ENCODE measurements at places on chromosomes 12 and 14. TPM values are rescaled to one million over a fixed set of nuclear protein-coding genes. Genes with fewer than 3 reads are reported as not detected.
A peak's percentile ranks its signal among the peaks of the same experiment; 100 is the strongest.

DNA sequence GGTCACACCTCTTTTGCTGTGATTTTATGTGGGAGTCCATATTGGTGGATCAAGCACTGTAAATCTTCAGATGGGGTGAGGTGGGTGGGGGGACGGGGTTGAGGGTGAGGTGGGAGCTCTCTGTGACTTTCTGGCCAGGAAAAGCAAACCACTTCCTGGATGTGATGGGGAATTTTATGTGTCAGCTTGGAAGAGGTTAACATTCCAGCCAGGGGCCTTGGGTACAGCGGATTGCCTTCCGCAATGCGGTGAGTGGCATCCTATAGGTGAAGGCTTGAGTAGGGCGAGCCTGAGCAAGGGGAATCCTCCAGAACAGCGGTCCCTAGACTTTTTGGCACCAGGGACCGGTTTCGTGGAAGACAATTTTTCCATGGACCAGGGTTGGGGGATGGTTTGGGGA is 36.2 kb downstream of the DLK1 start:
- no peaks in the 10 kb centered on the region for H3K36me3 ChIP-seq
- DNase-seq, result no peak
- no peaks in the 10 kb centered on the region for H3K4me1 ChIP-seq
- H3K4me3 ChIP-seq, result no peak overlapping the region

DNA sequence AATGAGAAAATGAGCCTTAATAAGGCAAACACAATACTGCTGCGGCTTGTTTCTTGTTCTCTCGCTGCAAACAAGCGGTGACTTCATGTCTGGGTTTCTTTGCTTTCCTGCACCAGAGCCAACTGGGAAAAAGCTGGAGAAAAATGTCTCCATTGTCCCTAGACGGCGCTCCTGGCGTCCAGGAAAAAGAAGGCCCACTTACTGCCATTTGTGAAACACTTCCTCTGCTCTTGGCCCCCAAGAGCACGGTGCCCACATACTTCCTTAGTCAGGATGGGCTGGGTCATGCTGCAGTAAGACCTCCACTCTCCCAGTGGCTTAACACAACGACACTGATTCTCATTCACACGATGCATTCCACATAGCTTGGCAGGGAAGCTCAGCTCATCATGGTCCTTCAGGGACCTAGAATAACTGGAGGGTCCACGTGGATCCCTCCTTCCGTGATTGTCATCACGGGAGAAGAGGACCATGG is 86.0 kb upstream of the BCL11B start:
- H3K27me3 ChIP-seq, result no peaks in the 10 kb centered on the region
- H3K4me3 ChIP-seq, result no peak overlapping the region
- H3K4me1 ChIP-seq, result no peaks in the 10 kb centered on the region
- no peaks in the 10 kb centered on the region for H3K36me3 ChIP-seq

DNA sequence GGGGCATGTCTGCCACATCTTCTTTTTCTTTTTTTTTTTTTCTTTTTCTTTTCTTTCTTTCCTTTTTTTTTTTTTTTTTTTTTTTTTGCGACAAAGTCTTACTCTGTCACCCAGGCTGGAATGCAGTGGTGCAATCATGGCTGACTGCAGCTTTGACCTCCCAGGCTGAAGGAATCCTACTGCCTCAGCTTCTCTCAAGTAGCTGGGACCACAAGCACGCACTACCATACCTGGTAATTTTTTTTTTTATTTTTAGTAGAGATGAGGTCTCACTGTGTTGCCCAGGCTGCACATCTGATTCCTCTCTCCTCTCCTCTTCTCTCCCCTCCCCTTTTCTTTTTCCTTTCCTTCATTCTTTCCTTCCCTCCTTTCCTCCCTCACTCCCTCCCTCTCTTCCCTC is 18.5 kb downstream of the SLC15A5 start:
- peaks cover 4% of the 10 kb centered on the region for H3K36me3 ChIP-seq
- no peak overlapping the region for H3K27ac ChIP-seq
- DNase-seq, result no peak
- no peaks in the 10 kb centered on the region for H3K4me1 ChIP-seq
- H3K4me3 ChIP-seq, result no peak overlapping the region

GRCh38 chr12:116545936-116546335 is 13.2 kb upstream of the MAP1LC3B2 start:
- peaks cover 4% of the 10 kb centered on the region for H3K27me3 ChIP-seq
- H3K4me3 ChIP-seq, result no peak overlapping the region
- peaks cover 3% of the 10 kb centered on the region for H3K4me1 ChIP-seq
- H3K36me3 ChIP-seq, result no peaks in the 10 kb centered on the region

Gene RERGL
- not detected for total RNA-seq

- DNase-seq, result no peak
- H3K27ac ChIP-seq, result peak overlapping the region; percentile 98
- peak overlapping the region; percentile 96 for H3K4me3 ChIP-seq
These were observed 553 bp downstream of the CNPY2 start for GRCh38 chr12:56315249-56315621.

Gene OAS2
- 59.2 TPM for total RNA-seq

DNA sequence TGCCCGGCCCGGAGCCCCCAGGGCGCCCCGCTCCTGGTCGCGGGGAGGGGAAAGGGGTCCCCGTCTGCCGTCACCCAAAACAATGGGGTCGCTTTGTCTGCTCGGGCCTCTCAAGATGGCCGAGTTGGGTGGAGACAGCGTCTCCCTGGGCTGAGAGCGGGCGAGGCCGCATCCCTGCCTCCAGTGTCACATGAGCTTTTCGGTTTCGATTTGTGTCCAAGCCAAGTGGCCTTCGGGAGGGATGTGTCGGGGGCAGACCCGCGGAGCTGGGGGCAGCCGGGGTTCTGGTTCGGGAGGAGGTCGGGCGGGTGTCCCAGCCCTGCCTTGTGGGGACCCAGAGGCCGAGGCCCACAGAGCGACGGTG is 790 bp downstream of the DYNC1H1 start:
- H3K36me3 ChIP-seq, result peaks cover 12% of the 10 kb centered on the region
- H3K27me3 ChIP-seq, result no peaks in the 10 kb centered on the region
- H3K4me1 ChIP-seq, result peaks cover 28% of the 10 kb centered on the region
- H3K27ac ChIP-seq, result peak overlapping the region; percentile 74
- H3K4me3 ChIP-seq, result peak overlapping the region; percentile 80
- DNase-seq, result peak; percentile 83

GRCh38 chr12:24896171-24896570 is 52.7 kb downstream of the BCAT1 start:
- no peak overlapping the region for H3K27ac ChIP-seq
- H3K4me1 ChIP-seq, result peaks cover 8% of the 10 kb centered on the region
- DNase-seq, result no peak
- H3K36me3 ChIP-seq, result peaks cover 11% of the 10 kb centered on the region
